Astrocyte of the cerebellum (primary cell): ENCODE measurements at places on chromosomes 2 and 18.

DNA sequence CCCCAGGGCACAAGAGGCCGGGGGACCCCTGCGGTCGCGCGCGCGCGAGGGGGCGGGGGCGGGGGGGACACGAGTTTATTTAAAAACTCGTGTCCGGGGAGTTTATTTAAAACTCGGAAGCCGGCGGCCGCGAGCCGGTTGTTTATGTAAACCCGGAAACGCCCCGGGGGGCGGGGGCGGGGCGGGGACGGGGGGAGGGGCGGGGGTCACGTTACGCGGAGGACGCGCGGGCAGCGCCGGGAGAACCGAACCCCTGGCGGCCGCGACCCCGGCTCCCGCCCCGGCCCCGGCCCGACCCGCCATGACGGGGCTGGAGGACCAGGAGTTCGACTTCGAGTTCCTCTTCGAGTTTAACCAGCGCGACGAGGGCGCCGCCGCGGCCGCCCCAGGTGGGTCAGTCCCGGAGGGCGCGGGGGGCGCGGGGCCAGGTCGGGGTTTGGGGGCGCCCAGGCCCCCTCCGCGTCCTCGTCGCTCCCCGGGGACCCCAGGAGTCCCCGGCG, 4.4 kb downstream of the NFATC1 start:
- DNase-seq: no peak

GRCh38 chr2:190904640-190905261, 24.1 kb downstream of the GLS start:
- DNase-seq: no peak

- DNase-seq: no peak
These were observed 13.2 kb downstream of the ZCCHC2 start for GRCh38 chr18:62536005-62536404.

GRCh38 chr2:171287611-171288010, 126.9 kb upstream of the TLK1 start:
- no peak for DNase-seq

DNA sequence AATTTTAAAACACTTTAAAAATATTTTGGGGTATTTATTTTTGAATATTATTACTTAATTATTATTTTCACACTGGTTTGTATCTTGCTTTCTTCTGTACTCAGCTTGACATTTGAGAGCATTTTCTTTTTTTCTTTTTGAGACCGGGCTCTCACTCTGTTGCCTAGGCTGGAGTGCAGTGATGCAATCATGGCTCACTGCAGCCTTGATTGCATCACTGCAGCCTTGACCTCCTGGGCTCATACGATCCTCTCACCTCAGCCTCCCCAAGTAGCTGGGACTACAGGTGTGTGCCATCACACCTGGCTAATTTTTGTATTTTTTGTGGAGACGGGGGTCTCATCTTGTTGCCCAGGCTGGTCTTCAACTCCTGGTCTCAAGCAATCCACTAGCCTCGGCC, 79.9 kb upstream of the DLX2 start:
- no peak for DNase-seq

DNA sequence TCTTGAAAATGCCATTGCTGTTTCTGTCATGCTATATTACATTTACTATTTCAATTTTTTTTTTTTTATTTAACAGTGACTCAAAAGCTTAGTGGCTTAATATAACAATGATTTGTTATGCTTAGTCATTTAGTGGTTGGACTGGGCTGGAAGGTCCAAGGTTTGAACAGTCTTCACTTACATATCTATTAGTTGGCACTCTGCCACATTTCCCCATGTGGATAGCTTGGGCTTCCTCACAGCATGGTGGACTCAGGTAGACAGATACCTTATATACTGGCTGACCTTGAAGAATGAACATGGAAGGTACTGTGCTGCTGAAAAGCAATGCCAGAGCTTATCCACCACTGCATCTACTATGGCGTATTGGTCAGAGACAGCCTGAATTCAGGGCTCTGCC, 909.5 kb upstream of the SOX11 start:
- no peak for DNase-seq

DNA sequence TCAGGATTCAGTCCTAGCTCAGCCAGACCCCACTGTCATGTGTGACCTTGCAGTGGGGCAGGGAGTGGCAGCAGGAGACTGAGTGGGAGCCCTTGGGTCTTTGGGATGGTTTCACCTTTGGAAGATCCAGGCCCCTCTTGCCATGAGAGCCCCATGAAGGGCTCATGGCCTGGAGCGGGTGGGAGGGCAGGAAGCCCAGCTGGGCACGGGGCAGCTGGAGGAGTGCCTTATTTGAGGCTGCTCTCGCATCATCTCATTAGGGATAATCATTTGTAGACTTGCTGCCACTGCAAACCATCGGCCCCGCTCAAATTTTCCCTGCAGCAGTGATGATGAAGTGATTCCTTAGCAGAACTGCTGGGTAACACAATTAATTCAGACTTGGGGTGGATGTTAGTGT, 73.9 kb downstream of the TGOLN2 start:
- DNase-seq: no peak

GRCh38 chr2:20438334-20439192, 8.3 kb upstream of the RHOB start:
- DNase-seq: peak; percentile 53

DNA sequence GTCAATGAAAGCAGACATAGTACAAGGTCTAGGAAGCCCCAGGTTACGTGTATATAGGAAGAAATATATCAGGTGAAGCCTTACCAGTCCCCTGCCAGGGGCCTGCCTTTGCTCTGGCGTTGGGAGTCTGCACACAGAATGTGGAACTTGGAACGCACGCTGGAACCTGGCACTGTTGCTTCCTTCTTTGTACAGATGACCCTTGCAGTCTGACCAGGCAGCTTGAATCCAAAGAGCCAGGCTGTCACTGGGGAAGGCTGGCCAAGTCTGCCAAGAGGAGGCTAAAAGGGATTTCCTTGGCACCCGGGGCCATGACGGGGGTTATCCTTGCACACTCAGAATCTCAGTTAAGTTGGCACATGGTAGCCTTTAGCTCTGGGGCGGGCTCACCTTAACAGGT, 39.5 kb downstream of the TMEM247 start:
- no peak for DNase-seq

GRCh38 chr2:9753665-9754531, 89.4 kb upstream of the TAF1B start:
- DNase-seq: no peak

- DNase-seq: no peak
These were observed 3.6 kb downstream of the ECEL1 start for GRCh38 chr2:232483923-232484627.

- no peak for DNase-seq
These were observed 144.9 kb downstream of the TNS1 start for GRCh38 chr2:217857624-217858506.

GRCh38 chr18:1916869-1917523, 654.3 kb downstream of the METTL4 start:
- no peak for DNase-seq
